Activated CD8-positive, alpha-beta memory T cell treated with anti-CD3 and anti-CD28 coated beads for 48 hours (primary cell): ENCODE measurements at places on chromosomes 11 and 22.

GRCh38 chr11:86063536-86063935 lies 5.3 kb downstream of the PICALM start:
- no peak for DNase-seq

DNA sequence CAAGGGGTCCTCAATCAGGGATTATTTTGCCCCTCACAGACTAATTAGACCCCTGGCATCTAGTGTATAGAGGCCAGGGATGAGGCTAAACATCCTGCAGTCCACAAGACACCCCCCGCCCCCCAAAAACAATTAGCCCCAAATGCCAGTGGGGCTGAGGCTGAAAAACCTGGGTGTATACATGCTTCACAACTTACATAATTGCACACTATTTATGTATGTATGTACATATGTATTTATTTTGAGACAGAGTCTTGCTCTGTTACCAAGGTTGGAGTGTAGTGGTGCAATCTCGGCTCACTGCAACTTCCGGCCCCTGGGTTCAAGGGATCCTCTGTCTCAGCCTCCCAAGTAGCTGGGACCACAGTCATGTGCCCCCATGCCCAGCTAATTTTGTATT lies 28.8 kb upstream of the SHANK2 start:
- no peak for DNase-seq

- DNase-seq: no peak
Measured at GRCh38 chr11:13772223-13773046, 104.0 kb downstream of the FAR1 start.

- DNase-seq: no peak
Measured at GRCh38 chr11:1504138-1504537, 17.6 kb upstream of the MOB2 start.

- DNase-seq: no peak
Measured at GRCh38 chr11:824942-825341, 2.8 kb upstream of the CRACR2B start.

DNA sequence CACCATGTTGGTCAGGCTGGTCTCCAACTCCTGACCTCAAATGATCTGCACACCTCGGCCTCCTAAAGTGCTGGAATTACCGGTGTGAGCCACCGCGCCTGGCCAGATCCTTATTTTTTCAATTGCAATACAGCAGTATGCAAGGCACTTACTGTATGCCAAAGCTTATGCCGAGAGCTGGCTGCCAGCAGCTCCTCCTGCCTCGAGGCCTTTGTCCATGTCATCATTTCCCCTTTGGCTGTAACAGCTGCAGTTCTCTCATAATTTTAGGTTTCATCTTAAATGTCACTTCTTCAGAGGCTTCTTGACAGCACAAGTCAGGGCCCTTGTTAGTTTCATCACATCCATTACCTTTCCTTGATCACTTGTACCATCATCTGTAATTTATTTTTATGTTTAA lies 1.5 kb upstream of the SREBF2 start:
- DNase-seq: no peak
